LNCaP clone FGC (cell line): ENCODE measurements at places on chromosomes 4 and X.

DNA sequence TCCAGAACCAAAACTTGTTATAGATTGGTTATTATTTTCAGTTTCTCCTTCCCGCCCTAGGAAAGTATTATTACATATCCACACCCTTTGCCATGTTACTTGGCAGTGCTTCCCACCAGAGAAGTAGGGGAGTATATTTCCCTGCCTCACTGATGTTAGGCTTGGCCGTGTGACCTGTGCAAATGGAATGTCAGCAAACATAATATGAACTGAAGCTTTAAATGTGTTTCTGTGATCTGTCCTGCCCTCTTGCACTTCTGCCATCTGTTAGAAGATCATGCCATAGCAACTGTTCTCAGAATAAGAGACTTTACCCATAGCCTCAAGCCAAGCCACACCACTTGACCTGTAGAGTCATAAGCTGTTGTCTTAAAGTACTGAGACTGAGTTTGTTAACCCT lies 36.7 kb upstream of the NEUROG2 start:
- no peak for DNase-seq

DNA sequence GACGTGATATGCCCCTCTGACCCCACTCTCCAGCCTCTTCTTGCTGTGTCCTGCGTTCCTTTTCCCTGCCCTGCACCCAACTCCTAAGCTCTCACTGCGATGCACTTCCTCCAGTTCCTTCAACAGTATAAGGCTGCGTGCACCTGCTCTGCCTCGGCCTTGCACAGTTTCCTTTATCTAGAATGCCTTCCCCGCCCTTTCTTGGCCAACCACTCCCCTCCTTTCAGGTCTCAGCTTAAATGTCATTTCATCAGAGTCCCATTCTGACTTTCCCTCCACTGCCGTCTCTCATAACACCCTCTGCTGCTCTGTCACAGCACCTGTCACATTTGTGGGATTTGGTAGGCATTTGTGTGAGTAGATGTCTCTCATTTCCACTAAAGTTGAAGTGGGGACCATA lies 58.4 kb upstream of the NEIL3 start:
- no peak for DNase-seq

- no peak for DNase-seq
Observed at GRCh38 chr4:120078216-120078615, 11.6 kb upstream of the MAD2L1 start.

- DNase-seq: no peak
Observed at GRCh38 chr4:88672987-88673386, 24.6 kb downstream of the NAP1L5 start.

- no peak for DNase-seq
Observed at GRCh38 chrX:71378732-71379131, 12.6 kb downstream of the TAF1 start.

- DNase-seq: no peak
Observed at GRCh38 chr4:56655627-56656345, 25.3 kb downstream of the HOPX start.

DNA sequence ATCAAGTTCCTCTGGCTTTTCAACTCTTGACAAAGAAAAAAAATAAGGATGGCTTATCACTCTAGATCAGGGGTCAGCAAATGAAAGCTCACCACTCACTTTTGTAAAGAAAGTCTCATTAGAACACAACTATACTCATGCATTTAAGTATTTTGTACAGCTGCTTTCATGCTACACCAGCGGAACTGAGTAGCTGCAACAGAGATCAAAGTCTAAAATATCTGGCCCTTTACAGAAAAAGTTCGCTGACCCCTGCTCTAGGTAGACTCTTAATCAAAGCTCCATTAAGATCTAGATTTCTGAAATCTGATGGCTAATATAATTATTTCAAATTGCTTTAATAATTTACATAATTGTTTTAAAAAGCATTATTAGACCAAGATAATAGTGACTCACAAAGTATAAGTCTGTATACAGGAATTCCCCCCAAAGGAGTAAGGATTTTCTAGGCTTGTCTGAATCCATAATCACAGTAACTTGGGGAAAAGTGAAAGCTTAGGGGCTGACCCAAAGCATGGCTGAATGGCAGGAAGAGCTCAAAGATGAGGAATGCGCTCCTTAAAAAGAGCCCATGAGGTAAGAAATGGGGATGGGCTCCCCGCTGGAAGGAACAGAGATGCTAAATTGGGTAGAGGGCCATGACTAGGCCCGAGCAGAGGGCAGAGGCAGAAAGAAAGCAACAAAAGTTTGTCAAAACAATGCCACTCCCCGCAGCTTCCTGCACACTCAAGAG lies 140.3 kb downstream of the SH3KBP1 start:
- no peak for DNase-seq

DNA sequence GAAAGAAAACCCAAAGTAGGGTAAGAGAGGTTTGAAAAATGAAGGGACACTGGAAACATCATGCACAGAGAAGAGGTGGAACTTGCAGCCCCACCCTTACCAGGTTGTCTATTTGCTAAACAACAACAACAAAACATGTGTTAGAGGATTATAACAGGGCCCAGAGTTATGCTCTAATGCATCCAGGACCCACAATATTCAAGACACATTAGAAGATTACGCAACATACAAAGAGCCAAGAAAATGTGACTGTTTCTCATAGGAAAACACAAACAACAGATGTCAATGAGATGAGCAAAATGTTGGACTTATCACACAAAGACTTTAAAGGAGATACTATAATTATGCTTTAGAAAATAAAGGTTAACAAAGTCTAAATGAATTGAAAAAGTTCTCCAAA lies 128.5 kb downstream of the LRBA start:
- DNase-seq: no peak

DNA sequence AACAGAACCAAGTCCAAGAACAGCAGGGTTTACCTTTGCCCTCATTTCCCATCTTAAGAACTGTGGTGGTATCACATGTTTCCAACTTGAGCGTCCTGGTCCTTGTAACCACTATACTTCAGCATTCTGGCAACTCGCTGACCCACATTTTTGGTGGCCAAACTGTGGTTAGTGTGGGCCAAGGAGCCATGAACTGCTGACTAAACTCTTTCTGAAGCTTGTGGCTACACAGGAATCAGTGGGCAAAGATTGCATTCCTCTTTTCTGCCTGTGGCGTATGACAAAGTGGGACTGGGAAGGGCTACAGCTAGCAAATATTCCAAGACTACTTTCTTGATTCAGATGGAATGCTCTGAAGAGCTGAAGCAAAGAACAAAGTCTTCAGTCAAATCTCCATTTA lies 106.3 kb upstream of the MID1 start:
- no peak for DNase-seq

GRCh38 chr4:147334478-147334877 lies 146.4 kb upstream of the EDNRA start:
- peak; percentile 27 for DNase-seq

DNA sequence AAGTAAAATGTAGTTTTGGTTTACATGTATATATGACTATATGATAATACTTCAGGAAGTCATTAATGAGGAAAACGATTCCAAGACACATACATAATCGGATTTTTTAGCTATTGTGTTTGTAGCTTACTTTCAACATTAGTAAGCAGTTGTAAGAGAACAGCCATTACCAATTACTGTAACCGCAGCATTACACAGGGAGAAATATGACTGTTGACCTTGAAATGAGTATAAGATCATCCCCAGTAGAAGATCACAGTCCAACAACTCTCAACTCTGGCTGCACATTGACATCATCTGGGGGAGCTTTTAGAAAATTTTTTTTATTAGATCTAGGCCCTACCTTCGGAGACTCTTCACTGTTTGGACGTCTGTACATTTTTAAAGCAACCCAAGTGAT lies 762.0 kb upstream of the MAGEB2 start:
- DNase-seq: no peak

- DNase-seq: no peak
Observed at GRCh38 chr4:60450054-60450453, 750.1 kb upstream of the ADGRL3 start.

DNA sequence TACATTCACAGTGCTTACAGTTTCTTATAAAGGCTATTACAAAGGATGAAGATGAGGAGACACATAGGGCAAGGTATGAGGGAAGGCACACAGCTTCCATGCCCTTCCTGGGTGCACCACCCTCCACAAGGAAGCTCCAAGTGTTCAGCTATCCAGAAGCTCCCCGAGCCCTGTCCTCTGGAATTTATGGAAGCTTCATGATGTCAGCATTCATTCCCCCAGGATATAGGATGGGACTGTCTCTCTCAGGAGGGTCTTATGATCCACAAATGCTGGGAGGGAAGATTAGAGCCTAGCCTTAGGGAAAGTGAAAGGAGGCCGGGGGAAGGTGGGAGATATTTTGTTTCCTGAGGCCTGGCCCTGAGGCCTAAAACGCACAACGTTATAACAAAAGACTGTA lies 236.0 kb downstream of the ANK2 start:
- DNase-seq: no peak

DNA sequence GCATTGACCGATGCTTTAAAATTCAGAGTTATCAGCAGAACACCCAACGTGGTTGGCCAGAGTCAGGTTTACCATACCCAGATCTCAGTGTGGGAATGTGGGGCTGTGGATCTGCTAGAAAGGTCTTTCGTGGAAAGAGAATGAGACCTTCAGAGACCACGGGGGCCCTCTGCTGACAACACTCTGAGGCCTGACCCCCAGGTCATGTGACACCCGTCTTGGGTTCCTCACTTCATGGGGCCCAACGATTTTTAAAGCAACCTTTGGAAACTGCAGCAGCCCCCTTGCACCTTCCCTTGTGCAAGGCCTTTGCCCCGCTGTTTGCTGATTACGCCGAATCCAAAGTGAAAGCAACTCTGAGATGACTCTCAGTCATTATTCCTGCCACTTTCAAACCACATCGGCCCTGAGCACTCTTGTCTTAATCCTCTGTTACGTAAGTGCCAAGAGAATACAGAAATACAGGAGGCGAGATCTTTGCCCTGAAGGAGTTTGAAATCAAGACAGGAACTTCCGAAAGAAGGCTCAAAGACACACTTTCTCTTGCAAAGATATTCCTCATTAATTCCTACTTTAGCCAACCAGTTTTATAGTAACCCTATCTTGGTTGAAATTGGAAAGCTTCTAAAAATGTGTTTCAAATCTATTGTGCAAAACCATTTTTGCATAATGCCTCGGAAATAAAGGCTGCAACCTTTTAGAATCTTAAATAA lies 88.3 kb downstream of the EVC2 start:
- no peak for DNase-seq

- DNase-seq: no peak
Observed at GRCh38 chrX:101550362-101550750, at the start of gene ARMCX1. Gene ARMCX1 (plus strand): TSS chrX:101550547. CDS start chrX:101552931, 2,384 bp downstream.

DNA sequence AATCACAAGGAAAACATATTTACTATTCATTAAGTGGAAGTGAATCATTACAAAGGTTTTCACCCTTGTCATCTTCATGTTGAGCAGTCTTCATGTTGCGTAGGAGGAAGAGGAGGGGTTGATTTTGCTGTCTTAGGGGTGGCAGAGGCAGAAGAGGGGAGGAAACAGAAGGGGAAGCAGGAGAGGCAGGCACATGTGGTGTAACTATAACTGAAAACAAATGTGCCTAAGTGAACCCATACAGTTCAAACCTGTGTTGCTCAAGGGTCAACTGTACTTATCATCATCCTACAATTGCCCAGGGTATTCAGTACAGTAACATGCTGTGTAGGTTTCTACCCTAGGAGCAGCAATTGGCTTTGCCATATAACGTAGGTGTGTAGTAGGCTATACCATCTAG lies 47.2 kb downstream of the SYNPO2 start:
- no peak for DNase-seq

DNA sequence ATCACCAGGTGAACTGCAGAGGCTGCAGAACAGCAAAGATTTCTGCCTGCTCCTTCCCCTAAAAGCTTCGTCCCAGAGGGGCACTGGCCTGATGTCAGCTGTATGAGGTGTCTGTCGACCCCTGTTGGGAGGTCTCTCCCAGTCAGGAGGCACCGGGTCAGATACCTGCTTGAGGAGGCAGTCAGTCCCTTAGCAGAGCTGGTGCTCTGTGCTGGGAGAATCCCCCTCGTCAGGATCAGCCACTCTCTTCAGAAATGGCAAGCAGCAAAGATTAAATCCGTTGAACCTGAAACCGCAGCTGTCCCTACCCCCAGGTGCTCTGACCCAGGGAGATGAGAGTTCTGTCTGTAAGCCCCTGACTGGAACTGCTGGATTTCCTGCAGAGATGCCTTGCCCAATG lies 1166.3 kb upstream of the ADGRL3 start:
- DNase-seq: no peak

- no peak for DNase-seq
Observed at GRCh38 chr4:151055539-151055938, 40.5 kb upstream of the LRBA start.

GRCh38 chr4:146371812-146372211 lies 149.9 kb downstream of the SLC10A7 start:
- DNase-seq: no peak

- no peak for DNase-seq
Observed at GRCh38 chr4:3128976-3129375, 54.5 kb downstream of the HTT start.

DNA sequence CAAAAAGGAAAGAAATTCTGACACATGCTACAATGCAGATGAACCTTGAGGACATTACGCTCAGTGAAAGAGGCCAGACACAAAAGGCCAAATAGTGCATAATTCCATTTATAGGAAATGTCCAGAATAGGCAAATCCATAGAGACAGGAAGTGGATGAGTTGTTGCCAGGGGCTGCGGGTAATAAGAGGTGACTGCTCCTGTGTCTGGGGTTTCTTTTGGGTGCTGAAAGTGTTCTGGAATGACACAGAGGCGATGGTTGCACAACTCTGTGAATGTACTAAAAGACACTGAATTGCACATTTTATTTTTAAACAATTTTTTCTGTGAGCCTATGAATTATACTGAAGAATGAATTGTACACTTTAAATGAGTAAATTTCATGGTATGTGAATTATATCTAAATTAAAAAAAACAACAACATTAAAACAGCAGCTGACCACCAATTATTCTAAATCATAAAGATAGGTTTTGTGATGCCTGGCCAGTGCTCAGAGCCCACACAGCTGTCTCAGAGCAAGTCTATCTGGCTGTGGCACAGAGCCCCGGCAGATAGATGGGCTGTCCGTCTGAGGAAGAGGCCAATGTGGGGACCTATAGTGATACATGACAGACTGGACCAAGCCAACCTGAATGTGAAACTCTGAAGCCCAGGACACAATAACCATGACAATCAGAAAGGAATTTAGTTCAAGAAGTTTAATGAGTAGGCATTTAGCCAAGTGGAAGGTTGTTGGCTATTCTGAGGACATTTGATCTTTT lies 23.5 kb upstream of the IRAK1 start:
- DNase-seq: no peak

- no peak for DNase-seq
Observed at GRCh38 chr4:150250998-150251651, 172.9 kb downstream of the DCLK2 start.

GRCh38 chr4:143344041-143344440 lies 7.4 kb downstream of the GAB1 start:
- no peak for DNase-seq

- peak; percentile 42 for DNase-seq
Observed at GRCh38 chr4:122776916-122777315, 44.4 kb downstream of the BBS12 start.

GRCh38 chr4:80367737-80368136 lies 32.2 kb downstream of the CFAP299 start:
- no peak for DNase-seq

- no peak for DNase-seq
Observed at GRCh38 chrX:133335027-133335426, 80.3 kb downstream of the GPC4 start.
